Caudate nucleus (tissue), 63 donors: ENCODE measurements at places on chromosomes 1 and 21.

- no peak for DNase-seq
Measured at GRCh38 chr1:7971024-7971423, 9.5 kb downstream of the PARK7 start.

GRCh38 chr1:223208164-223209076 lies 65.4 kb upstream of the TLR5 start:
- DNase-seq = no peak

DNA sequence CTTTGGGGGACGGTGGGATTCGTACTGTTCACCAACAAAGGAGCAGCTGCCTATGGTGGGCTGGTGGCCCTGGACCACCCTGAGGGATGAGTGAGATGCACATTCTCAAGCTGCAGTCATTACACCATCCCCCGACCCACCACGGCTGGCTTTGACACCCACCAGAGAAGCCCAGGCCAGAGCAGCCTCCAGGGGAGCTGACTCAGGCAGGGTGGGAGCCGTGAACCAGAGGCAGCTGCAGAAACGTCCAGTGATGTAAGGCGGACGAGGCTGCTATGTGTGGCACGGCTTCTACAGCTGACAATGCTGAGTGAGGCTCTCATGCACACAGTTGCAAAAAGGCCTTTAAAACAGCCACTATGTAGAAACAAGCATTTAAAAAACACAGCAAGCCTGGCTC lies 40.1 kb downstream of the CHAF1B start:
- no peak for DNase-seq

DNA sequence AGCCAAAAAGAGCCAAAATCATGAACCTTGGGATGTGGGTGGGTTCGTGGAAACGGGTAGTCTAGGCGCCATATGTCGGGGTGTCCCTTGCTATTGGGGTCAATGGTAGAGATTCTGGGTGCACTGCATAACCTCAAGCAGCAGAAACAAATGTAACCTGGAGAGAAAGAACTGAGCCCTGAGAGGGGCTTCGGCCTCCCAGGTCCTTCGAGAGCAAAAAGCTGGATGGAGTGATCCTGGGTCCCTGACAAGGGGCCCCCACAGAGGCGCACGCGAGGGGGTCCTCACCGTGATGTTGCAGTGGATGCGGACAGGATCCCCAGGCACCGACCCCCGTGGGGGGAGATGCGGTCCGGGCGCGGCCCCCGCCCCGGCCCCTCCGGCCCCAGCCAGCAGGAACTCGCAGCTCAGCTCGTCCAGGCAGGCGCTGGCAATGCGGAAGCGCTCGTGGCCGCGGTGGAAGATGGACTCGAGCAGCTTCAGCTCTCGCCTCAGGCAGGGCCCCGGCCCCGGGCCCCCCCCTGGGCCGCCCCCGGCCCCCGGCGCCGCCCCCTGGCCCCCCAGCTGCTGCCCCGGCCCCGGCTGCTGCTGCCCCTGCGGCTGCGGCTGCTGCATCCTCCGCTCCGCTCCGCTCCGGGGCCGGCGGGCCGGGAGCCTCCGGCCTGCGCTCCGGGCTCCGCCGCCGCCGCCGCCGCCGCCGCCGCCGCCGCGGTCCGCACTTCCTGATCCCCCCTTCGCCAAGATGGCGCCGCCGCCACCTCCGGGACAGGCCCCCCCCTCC lies at the start of gene UBE2Q1:
UBE2Q1 (minus strand) TSS at position 724 of the 781 bp plus-strand sequence; CDS start at position 615, 109 bp downstream.
- DNase-seq = peak; percentile 74

- no peak for DNase-seq
Measured at GRCh38 chr1:206010060-206010459, 6.9 kb upstream of the RAB7B start.

GRCh38 chr1:85427849-85428248 lies 37.1 kb downstream of the DDAH1 start:
- DNase-seq = no peak

- no peak for DNase-seq
Measured at GRCh38 chr1:209825591-209826434, 2.0 kb upstream of the UTP25 start.

DNA sequence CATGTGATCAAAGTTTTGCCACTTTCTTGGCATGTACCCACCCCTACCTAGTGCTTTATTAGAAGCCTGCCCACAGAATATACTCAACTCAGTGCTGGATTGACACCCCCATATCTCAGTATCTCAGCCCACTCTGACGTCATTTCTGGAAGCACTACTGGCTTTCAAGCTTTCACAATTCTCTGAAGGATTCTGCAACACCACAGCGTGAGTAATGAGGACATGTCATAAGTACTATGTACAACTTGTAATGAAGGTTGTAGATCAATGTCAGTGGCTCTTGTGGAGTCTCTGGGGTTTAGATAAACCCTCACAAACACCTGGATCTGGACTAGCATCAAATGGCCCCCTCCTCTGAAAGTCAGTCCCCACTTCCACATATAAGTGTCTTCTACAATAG lies 57.2 kb downstream of the TNFSF4 start:
- DNase-seq = no peak

DNA sequence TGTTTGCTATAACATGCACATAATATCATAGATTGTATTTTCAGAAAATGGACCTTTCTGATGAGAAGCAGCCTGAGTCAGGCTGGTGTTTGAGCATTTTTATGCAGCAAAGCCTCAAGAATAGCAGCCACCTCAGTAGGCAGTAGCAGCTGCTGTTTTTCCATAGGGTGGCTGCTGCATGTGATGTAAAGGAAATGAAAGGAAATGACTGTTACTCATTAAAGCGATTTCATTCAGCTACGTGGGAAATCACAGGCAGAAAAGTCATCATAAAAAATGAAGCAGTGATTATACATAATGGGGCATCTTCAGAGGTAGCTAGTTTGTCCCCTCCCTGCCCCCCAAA lies 110.4 kb downstream of the PATJ start:
- no peak for DNase-seq

DNA sequence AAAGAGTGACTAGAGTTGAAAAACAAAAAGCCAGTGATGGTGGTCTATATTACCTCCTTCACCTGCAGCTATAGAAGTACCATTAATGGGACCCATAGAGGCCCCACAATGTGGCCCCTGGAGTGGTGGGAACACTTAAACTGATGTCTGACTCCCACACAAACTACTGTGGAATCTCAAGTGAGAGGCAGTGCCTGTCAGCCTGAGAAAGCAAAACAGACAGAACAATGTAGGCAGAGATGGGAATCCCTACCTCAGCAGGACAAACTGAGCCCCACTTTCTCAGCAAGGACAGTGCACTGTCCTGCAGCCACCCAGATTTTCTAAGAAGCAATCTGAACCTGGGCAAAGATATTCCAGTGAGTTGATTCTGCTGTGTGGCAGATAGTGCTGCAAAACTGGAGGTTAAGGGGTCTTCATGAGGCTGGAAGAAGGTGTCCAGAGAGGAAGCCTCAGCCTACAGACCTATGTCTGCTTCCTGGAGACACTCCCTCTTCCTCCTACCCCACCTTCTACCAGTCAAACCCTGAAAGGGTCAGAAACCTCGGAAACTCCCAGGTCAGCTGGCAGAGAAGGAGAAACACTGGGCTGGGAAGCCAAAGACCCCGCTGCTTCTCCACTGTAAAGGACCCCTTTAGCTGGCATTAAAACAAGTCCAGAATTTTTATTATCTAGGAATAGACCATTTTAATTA lies 228.7 kb downstream of the C1orf94 start:
- DNase-seq = no peak

DNA sequence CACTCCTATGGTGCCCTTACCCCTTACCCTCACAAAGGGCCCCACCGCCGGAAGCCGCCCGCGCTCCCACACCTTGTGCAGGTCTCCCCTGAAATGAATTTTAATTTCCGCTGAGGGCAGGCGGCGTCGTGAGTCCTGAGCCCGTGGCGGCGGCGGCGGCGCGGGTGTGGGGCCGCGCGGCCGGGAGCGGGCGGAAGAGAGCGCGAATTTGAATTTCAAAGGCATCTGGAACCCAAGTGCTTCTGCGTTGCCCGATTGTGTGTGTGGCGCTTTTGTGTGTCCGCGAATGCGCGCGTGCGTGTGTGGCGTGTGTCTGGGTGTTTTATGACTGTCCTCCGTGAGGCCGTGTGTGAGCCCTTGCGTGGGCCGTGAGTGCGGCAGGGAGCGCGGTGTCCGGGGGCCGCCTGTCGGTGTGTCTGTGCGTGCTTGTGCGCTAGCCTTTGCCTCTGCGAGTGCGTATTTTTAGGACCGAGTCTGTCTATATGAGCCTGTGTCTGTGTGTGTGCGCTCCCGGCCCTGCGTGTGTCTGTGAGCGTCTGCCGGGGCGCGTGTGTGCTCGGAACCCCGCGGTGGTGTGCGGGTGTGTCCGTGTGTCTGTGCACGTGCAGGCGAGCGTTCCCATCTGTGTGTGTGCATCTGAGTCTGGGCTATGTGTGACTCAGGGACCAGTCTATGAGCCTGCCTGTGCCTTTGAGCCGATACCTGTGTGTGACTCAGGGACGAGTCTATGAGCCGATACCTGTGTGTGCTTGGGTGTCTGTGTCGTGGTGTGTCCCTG lies 7.9 kb upstream of the ADGRB2 start:
- DNase-seq = no peak

- DNase-seq = no peak
Measured at GRCh38 chr1:244897476-244898254, 33.3 kb upstream of the HNRNPU start.

DNA sequence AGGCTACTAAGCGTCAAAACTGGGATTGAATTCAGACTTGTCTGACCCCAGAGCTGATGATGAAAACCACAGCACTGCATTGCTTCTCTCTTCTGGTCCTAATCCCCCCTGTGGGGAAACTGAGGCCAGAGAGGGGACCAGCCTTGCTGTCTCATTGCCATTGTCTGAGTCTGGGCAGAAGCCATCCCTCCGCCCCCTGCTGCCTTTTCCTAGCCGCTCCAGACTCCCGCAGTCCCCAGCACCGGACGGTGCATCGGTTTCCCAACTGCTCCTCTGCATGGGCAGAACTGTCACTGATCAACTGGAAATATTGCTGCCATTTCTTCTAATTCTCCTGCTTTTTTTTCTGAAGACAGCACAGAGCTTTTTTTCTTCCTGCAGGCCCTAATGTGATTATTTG lies 157.4 kb downstream of the ACTL8 start:
- no peak for DNase-seq

DNA sequence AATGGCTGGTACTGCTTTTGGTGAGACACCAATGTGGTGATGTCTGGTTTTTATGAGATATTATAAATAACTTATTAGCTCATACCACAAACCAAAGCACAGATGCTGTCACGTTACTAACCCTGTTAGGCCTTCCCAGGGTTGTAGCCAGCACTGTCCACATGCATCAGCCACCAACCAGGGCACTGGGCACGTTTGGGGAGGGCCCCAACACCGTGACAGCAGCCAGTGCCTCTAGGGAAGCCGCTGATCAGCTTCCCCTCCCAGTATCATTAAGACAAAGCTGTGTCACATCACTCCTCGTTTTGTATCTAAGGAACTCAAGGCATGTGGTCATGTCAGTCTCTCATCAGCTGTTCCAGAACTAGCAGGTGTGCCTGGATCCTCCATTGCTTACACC lies 13.9 kb downstream of the URB1 start:
- no peak for DNase-seq

- DNase-seq = peak; percentile 69
Measured at GRCh38 chr1:29235955-29236711, at the start of gene PTPRU. Gene PTPRU (plus strand): TSS chr1:29236522. CDS start chr1:29236645, 123 bp downstream.

- no peak for DNase-seq
Measured at GRCh38 chr1:212975111-212975918, 25.0 kb downstream of the VASH2 start.

- DNase-seq = no peak
Measured at GRCh38 chr1:178174539-178174938, 80.6 kb downstream of the RASAL2 start.
